Central memory CD8-positive, alpha-beta T cell (primary cell): ENCODE measurements at places on chromosomes 11 and 22.

GRCh38 chr22:49879871-49880270, 26.2 kb downstream of the ZBED4 start:
- DNase-seq: no peak

GRCh38 chr11:7204778-7205177, 46.9 kb upstream of the SYT9 start:
- DNase-seq: no peak

GRCh38 chr11:133840479-133840941, 4.8 kb downstream of the SPATA19 start:
- no peak for DNase-seq

- DNase-seq: no peak
Measured at GRCh38 chr11:87366763-87367405, 329.1 kb downstream of the TMEM135 start.

DNA sequence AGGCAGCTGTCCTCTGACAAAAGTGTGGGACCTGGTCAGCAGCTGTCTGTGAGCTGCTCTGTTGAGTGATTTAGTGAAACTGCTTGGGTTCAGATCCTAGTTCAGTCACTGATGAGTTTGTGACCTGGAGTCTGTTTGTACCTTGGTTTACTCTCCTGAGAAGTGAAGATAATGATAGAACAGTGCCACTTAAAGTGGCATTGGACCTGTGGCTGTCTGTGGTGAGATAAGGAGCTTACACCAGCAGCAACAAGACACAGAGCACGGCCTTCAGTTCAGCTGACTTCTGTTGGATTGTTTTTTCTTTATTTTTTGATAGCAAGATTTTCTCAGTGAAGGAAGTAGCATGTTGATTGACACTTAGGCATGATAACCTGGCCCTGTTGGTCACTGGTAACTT, 46.2 kb upstream of the CTTN start:
- DNase-seq: no peak

DNA sequence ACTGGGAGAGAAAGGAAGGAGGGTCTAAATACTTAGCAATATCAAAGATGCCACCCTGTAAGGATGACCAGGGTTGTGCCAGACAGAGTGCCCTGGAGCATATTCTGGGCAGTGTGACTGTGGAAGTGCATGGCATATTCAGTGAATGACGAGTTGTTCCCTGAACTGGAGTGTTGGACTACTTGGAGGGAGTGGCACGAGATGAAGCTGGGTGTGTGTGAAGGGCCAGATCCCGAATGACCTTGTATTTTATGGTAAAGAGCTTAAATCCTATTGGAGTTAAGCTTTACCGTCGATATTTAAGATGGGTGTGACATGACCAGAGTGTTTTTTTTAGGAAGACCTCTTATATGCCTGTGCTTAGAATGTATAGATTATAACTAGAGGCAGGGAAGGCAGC, 48.8 kb downstream of the STIM1 start:
- no peak for DNase-seq

DNA sequence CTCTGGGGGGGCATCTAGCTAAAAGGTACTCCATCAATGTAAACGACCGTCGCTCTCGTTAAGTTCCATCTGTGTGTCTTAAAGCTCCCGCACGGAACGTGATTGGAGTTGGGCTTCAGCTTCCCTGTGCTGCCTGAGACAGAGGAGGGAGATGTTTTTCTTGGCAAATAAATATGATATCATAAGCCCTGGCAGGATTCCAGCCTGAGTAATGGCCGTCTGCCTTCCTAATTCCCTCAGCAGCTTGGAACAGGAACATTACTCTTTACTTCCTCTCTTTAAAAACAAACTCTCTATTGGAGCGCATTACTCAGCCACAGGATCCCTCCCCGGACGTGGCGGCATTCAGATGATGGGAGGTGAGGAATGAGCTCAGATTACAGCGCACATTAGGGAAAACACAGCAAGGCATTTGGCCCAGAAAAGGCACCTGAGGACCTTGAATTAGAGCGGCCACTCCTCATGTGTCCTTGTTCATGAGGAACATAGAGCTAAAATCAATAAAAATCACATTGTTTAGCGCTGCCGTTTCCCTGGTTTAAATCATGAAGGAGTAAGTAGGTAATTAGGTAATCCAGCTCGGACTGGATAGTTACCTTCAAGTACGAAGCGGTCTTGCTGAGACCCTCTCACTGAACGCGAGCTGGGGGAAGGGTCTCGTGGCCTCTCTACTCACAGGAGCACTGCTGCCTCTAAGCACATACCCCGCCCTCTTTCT, 230.4 kb downstream of the ST3GAL4 start:
- DNase-seq: no peak

GRCh38 chr11:81895258-81895657, 838.4 kb downstream of the FAM181B start:
- DNase-seq: no peak

GRCh38 chr11:78161962-78162371, 22.5 kb upstream of the ALG8 start:
- DNase-seq: no peak

GRCh38 chr11:57605028-57605420, 7.5 kb downstream of the SERPING1 start:
- no peak for DNase-seq

DNA sequence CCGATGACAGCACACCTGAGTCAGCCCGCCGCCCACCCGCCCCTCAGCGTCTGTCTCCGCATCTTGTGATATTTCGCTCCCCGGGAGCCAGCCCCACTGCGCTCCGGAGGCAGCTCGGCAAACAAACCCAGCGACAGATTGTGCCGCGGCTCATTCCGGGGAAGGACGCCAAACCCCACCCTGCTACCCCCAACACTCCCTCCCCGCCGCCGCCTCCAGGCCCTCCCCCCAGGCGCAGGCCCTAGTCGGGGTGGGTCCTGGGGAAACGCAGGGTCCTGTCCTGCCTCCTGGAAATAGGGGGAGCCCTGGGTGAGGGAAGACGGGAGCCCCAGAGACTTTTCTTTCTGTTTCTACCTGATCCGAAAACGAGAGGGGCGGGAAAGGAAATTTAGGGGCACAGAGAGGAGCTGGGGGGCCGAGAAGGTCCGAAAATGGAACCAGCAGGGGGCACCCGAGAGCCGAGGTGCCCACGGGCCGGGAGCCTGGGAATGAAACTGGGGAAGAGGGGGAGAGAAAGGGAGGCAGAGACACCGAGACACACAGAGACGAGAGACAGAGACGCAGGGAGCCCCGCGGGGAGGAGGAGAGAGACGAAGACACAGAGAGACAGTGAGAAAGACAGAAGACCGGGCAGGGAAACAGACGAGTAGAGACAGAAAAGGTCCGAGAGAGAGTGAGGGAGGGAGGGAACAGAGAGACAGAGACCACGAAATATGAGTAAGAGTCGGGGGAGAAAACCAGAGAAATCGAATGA, 1.7 kb upstream of the RTN4RL2 start:
- no peak for DNase-seq

- no peak for DNase-seq
Measured at GRCh38 chr11:69661413-69661715, 13.8 kb downstream of the LTO1 start.

- DNase-seq: no peak
Measured at GRCh38 chr11:63769042-63769713, 603 bp upstream of the ZFTA start.

DNA sequence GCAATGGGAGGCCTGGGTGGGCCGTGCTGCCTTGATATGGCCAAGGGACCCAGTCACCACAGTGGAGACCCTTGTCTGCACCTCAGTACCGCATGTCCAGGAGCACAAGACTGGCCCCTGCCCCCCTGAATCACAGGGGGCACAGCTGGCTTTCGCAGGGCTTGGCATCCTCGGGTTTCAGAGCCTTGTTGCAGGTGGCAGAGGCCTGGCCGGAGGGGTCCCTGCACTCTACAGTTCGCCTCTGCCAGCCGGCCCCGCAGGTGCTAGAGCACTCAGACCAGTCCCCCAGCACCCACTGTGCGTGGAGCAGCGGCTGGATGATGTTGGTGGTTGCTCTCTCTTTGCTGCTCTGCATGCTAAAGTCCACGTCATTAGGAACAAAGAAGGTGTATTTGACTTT, 23.0 kb downstream of the ADAMTS8 start:
- DNase-seq: no peak

DNA sequence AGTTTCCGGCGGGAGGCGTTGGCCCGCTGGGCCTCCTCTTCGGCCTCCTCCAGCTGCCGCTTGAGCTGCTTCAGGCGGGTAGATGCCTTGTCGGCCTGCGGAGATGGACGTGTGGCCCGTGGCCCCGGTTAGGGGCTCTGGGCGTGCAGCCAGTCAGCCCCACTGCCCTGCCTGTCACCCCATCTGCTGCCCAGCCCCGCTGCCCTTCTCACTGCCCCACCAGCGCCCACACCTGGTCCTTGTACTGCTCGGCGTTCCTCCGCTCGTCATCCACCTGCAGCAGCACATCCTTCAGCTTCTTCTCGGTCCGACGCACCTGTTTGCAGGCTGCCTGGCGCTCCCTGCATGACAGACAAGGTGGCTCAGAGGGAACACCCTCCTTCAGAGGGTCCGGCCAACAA, 31.2 kb downstream of the APOL1 start:
- no peak for DNase-seq

DNA sequence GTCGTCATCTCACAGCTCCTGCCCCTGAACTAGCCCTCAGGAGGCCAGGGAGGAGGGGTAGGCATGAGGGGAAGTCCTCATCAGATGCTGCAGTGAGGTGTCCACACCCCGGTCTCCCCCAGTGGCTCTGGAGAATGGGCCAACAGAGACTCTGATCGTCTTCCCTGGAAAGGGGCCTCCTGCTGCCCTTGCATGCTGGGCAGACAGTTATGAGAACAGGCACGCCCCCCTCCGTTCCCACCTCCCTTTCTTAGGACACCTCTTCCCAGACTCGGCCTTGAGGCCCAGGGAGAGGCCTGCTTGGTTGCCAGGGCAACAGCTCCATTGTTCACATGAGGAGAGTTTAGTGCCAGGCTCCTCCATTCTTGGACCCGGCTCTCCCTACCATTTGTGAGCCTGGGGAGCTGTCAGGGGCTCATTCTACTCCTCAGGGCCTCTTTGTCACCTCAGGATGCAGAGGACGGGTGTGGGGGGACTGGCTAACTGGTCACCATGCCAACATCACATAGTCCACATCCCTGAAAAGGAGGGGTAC, 157.7 kb downstream of the TTC17 start:
- no peak for DNase-seq

- no peak for DNase-seq
Measured at GRCh38 chr11:13134886-13135285, 125.8 kb downstream of the RASSF10 start.

- no peak for DNase-seq
Measured at GRCh38 chr11:33887886-33888285, 4.0 kb downstream of the LMO2 start.

DNA sequence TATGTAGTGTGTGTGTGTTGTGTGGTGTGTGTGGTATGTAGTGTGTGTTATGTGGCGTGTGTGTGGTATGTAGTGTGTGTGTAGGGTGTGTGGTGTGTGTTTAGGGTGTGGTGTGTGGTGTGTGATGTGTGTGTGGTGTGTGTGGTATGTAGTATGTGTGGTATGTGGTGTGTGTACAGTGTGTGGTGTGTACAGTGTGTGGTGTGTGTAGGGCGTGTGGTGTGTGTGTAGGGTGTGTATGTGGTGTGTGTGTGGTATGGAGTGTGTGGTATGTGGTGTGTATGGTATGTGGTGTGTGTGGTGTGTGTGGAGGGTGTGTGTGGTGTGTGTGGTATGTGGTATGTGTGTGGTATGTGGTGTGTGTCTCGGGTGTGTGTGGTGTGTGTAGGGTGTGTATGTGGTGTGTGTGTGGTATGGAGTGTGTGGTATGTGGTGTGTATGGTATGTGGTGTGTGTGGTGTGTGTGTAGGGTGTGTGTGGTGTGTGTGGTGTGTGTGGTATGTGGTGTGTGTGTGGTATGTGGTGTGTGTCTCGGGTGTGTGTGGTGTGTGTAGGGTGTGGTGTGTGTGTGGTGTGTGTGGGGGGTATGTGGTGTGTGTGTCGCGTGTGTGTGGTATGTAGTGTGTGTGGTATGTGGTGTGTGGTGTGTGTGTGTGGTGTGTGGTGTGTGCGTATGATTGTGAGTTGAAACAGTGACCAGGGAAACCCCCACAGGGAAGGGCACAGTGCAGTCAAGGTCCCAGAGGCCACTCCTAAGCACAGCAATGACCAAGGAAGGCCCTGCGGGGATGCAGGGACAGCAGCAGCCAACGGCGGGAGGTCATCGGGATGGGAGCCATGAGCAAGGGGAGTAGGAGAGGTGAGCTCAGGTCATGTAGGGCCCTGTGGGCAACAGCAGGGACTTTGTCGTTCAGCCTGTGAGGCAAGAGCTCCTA, 2.9 kb upstream of the PPP6R2 start:
- no peak for DNase-seq

DNA sequence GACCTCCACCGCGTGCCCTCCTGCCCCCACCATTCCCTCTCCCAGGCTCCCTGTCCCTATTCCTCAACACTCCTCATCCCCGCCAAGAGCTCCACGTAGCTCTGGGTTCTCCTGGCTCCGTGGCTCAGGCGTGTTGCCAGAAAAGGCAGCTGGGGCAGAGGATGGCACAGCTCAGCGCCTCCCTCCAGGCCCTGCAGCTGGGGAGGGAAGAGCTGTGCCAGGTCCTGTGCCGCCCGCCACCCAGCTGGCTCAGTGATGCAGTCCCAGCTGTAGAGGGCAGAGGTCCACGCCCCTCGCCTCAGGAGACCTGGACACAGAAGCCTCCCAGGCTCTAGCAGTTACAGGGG, 4.2 kb downstream of the ARHGAP1 start:
- DNase-seq: no peak

- DNase-seq: no peak
Measured at GRCh38 chr11:47192111-47192510, 5.9 kb upstream of the PACSIN3 start.

- no peak for DNase-seq
Measured at GRCh38 chr11:113286009-113286408, 28.4 kb upstream of the TTC12 start.

DNA sequence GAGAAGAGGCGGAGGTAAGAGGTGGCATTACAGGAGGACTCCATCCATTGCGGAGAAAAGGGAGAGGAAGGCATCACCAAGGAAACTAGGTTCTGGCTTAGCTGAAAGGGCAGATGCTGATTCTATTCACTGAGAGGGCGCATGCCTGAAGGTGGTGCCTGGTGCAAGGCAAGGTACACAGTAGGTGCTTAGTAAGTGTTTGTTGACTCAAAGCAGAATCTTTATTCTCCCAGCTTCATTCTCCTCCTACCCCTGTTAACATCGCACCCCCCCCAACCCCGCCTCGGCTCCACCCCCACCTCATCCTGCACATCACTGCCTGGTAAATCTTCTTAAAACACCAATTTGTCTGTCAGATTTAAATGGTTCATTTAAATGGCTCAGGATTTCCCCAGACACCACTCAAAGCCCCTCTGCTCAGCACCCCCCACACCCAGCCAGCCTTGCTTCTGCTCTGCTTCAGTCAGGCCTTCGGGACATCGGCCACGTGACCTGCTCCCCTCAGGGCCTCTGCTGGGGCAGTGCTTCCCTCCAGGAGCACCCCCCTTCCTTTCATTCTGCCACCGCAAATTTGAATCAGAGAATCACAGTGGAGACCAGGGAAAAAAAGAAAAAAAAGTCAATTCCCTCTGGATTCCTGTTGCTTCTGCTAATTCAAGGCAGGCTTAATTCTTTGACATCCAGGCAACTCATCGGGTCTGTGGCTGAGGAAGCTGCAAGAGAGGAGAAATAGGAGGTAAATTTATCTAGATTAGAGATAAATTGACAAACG, 17.8 kb upstream of the RCN1 start:
- DNase-seq: no peak

- DNase-seq: no peak
Measured at GRCh38 chr11:9529334-9529650, 44.2 kb upstream of the WEE1 start.
